Hepatocyte (in vitro differentiated cells): ENCODE measurements at places on chromosomes 12 and 14. TPM values are rescaled to one million over a fixed set of nuclear protein-coding genes. Genes with fewer than 3 reads are reported as not detected.
A peak's percentile ranks its signal among the peaks of the same experiment; 100 is the strongest.

DNA sequence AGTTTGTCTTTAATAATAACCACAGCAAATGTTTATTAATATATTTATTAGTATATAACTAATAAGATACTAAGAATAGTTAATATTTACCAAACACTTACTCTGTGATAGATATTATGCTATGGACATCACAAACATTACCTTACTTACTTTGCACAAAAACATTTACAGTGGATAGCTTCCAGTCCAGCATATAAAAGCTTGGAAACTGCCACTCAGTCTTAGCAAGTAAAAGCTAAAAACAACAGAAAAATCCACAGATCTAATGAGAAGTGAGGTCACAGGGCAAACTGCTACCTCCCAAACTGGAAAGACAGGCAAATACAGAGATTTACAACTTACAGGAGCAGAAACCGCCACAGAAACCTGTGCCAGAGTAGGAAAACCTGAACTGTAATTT lies 99.8 kb downstream of the METTL25 start:
- DNase-seq = no peak
- H3K4me3 ChIP-seq = no peak overlapping the region
- no peak overlapping the region for H3K27ac ChIP-seq
- H3K27me3 ChIP-seq = no peaks in the 10 kb centered on the region
- H3K36me3 ChIP-seq = no peaks in the 10 kb centered on the region

- no peak overlapping the region for H3K4me3 ChIP-seq
- no peaks in the 10 kb centered on the region for H3K36me3 ChIP-seq
- H3K27me3 ChIP-seq = no peaks in the 10 kb centered on the region
Measured at GRCh38 chr12:48157889-48158370, 615 bp upstream of the ASB8 start.

DNA sequence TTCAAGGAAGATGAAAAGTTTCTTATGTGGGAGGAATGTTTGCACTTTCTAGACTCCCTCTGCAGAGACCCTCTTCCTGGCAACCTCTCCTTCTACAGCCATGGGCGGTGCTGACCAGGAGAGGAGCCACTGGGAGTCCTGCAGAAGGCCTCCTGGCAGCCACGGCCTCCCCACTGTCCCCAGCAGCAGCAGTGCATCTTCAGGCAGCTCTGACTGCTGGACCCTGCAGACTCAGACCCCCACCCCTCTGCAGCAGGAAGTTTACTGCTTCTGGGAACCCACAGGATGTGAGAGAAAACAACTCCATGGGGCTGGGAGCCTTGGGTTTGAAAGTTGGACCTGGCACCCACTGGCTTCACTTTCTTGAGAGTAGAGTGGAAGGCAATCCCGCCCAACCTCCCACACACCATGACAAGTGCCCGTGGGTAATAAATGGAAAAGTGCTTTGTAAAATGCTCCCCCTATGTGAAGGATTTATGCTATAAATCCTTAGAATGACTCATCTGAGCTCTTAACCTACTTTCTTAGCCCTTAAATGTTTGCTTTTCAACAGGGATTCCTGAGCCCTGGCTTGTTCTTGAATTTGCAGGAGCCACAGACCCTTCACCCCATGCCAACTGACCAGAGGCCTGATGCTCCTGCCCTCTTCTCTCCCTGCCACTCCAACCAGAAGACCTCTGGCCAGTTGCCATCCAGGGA lies 37.5 kb upstream of the DDX11 start:
- no peak overlapping the region for H3K4me3 ChIP-seq
- no peak overlapping the region for H3K27ac ChIP-seq
- H3K27me3 ChIP-seq = no peaks in the 10 kb centered on the region
- H3K4me1 ChIP-seq = peaks cover 3% of the 10 kb centered on the region
- DNase-seq = no peak

- DNase-seq = no peak
- H3K27ac ChIP-seq = no peak overlapping the region
- no peaks in the 10 kb centered on the region for H3K4me1 ChIP-seq
- H3K4me3 ChIP-seq = no peak overlapping the region
- peaks cover 10% of the 10 kb centered on the region for H3K27me3 ChIP-seq
- H3K36me3 ChIP-seq = no peaks in the 10 kb centered on the region
Measured at GRCh38 chr14:23106747-23107045, 1.9 kb upstream of the CIROP start.

GRCh38 chr14:71583705-71584104 lies 348.5 kb upstream of the RGS6 start:
- DNase-seq = no peak
- no peaks in the 10 kb centered on the region for H3K36me3 ChIP-seq
- H3K27ac ChIP-seq = no peak overlapping the region

DNA sequence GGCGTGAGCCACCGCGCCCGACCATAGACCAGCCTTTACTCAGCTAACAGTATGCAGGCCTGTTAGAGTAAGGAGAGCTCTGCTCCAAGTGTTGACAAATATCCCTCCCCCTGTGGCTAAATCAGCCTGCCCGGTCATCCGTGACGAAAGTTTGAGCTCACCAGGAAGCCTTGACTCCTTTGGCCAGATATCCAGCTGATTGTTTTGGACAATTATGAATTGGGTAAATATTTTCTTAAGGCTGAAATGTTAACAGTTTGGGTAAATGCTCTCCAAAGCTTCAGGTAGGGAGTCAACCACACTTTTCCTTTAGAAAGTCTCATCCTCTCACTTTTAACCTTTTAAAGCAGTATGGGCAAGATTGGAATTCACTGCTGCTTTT lies 157.9 kb downstream of the PAWR start:
- peaks cover 18% of the 10 kb centered on the region for H3K4me1 ChIP-seq
- no peak overlapping the region for H3K4me3 ChIP-seq
- H3K27me3 ChIP-seq = no peaks in the 10 kb centered on the region
- no peak overlapping the region for H3K27ac ChIP-seq

DNA sequence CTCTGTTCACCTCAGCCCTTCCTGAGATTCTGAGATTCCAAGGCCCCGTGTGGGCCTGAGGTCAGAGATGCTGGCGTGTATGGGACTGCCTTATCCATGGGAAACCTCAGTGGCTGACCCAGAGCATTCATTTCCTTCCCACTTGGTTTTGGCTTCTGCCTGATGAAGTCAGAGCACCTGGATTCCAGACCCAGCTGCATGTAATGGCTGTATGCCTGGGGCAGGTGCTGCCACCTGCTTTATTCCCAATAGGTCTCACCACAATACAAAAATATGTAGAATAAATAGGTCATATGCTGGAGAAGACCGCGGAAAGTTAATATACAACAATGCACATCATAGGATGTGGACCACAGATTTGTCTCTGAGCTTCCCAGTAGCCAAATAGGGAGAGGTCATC lies 25.6 kb downstream of the FIGNL2 start:
- H3K4me3 ChIP-seq = no peak overlapping the region
- H3K27me3 ChIP-seq = no peaks in the 10 kb centered on the region
- no peaks in the 10 kb centered on the region for H3K4me1 ChIP-seq
- no peak overlapping the region for H3K27ac ChIP-seq
- no peak for DNase-seq

- H3K27me3 ChIP-seq = no peaks in the 10 kb centered on the region
- H3K4me1 ChIP-seq = no peaks in the 10 kb centered on the region
- H3K4me3 ChIP-seq = no peak overlapping the region
- no peaks in the 10 kb centered on the region for H3K36me3 ChIP-seq
Measured at GRCh38 chr14:102965971-102966655, 43.6 kb downstream of the AMN start.

DNA sequence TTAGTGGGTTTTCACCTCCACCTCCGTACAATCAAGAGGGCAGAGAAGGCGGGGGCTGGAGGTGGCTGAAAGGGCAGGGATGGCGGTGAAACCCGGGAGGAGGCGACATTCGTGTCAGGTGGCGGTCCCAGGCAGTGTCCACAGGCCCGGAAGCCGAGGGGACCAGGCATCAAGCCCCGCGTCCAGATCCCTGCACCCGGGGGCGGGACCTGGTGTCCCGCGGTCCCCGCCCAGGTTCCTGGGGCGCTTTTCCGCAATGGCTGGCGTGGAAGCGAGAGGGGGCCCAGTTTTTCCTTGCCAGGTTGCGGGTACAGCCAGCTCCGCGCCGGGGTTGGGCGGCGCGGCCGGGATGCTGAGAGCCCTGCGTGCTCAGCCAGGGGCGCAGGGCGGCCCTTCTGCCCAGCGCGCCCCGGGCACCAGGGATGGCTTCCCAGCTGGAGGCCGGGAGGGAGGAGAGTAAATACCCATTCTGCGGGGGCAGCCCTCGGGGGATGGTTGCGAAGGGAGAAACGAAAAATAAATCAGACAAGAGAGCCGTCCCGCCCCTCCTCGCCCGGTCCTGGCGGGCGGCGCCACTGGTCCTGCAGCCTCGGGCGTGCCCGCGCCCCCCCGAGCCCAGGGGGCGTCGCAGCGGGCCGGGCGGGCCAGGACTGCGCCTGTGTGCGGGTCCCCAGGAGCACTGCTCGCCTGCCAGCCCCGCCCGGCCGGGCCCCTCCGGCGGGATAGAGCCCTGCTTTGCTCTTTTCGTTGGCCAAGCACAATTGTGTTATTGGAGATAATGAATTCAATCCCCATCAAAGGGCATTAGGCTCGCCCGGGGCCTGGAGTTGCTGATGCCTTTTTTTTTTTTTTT lies 11.5 kb downstream of the FOXA1 start:
- DNase-seq = peak; percentile 80
- H3K4me1 ChIP-seq = peaks cover 19% of the 10 kb centered on the region
- H3K27me3 ChIP-seq = peaks cover 57% of the 10 kb centered on the region
- H3K27ac ChIP-seq = peak overlapping the region; percentile 95

GRCh38 chr12:114834621-114835020 lies 150.6 kb upstream of the TBX3 start:
- DNase-seq = no peak
- no peak overlapping the region for H3K4me3 ChIP-seq
- H3K36me3 ChIP-seq = no peaks in the 10 kb centered on the region

GRCh38 chr14:75803765-75804164 lies 142.7 kb downstream of the TTLL5 start:
- H3K27me3 ChIP-seq = no peaks in the 10 kb centered on the region
- peak; percentile 11 for DNase-seq
- H3K4me1 ChIP-seq = peaks cover 5% of the 10 kb centered on the region
- H3K4me3 ChIP-seq = no peak overlapping the region

GRCh38 chr12:26839512-26839911 lies 6.5 kb upstream of the ITPR2 start:
- H3K4me1 ChIP-seq = no peaks in the 10 kb centered on the region
- H3K36me3 ChIP-seq = no peaks in the 10 kb centered on the region
- no peaks in the 10 kb centered on the region for H3K27me3 ChIP-seq
- H3K4me3 ChIP-seq = no peak overlapping the region

- no peaks in the 10 kb centered on the region for H3K36me3 ChIP-seq
- no peaks in the 10 kb centered on the region for H3K27me3 ChIP-seq
- no peak overlapping the region for H3K27ac ChIP-seq
- no peak overlapping the region for H3K4me3 ChIP-seq
Measured at GRCh38 chr14:95683793-95684192, 2.4 kb upstream of the TCL1B start.

DNA sequence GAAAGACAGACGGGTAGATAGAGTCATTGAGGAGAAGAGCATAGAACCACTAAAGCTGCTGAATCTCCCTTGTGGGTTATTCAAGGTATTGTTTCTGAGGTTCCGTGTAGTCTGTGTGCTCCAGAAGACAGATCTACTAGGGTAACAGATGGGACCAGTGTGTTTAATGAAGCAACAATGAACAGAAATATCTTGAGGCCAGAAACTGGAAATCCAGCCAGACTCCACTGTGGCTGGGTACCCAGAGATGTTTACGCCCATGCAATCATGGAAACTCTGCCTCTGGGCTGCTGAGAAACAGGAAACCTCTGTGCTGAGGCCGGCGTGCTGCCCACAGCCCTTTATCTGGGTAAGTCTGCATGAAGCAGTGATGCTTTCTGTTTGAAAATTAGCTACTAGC lies 8.3 kb downstream of the PROX2 start:
- H3K36me3 ChIP-seq = no peaks in the 10 kb centered on the region
- H3K4me3 ChIP-seq = no peak overlapping the region
- H3K4me1 ChIP-seq = no peaks in the 10 kb centered on the region
- H3K27ac ChIP-seq = peak overlapping the region; percentile 51
- peaks cover 10% of the 10 kb centered on the region for H3K27me3 ChIP-seq
- DNase-seq = no peak

- no peaks in the 10 kb centered on the region for H3K36me3 ChIP-seq
- H3K4me3 ChIP-seq = no peak overlapping the region
- no peak for DNase-seq
- H3K4me1 ChIP-seq = no peaks in the 10 kb centered on the region
Measured at GRCh38 chr14:95733212-95733611, 19.3 kb upstream of the TCL1A start.

DNA sequence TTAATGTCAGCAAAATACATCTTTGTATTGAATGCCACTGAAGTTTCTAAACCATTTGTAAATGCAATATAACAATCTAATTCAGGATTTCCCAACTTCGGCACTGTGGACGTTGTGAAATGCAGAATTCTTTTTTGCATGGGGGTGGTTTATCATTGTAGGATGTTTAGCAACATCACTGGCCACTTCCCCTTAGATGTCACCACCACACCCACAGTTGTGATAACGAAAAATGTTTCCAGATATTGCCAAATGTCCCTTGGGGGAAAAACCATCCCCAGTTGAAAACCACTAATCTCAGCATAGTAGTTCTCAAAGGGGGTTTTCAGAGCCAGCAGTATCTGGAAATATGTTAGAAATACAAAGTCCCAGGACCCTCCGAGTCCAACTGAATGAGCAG lies 203.3 kb downstream of the NAV3 start:
- no peaks in the 10 kb centered on the region for H3K36me3 ChIP-seq
- no peaks in the 10 kb centered on the region for H3K4me1 ChIP-seq
- H3K4me3 ChIP-seq = no peak overlapping the region
- DNase-seq = no peak
- no peak overlapping the region for H3K27ac ChIP-seq
- H3K27me3 ChIP-seq = no peaks in the 10 kb centered on the region

- H3K27me3 ChIP-seq = no peaks in the 10 kb centered on the region
- H3K4me1 ChIP-seq = peaks cover 62% of the 10 kb centered on the region
- no peaks in the 10 kb centered on the region for H3K36me3 ChIP-seq
- no peak overlapping the region for H3K4me3 ChIP-seq
- H3K27ac ChIP-seq = no peak overlapping the region
- no peak for DNase-seq
Measured at GRCh38 chr12:106114447-106115068, 24.2 kb downstream of the NUAK1 start.

GRCh38 chr12:113740699-113741098 lies 225.4 kb downstream of the RBM19 start:
- no peaks in the 10 kb centered on the region for H3K36me3 ChIP-seq
- no peak overlapping the region for H3K27ac ChIP-seq
- DNase-seq = no peak
- no peaks in the 10 kb centered on the region for H3K4me1 ChIP-seq
- H3K27me3 ChIP-seq = peaks cover 27% of the 10 kb centered on the region
- no peak overlapping the region for H3K4me3 ChIP-seq

Gene USP44
- total RNA-seq = 0.32 and 0.80 TPM in 2 replicates

Gene CLEC1B
- 0.20 and 0.36 TPM in 2 replicates for total RNA-seq

Gene LYSET
- total RNA-seq = 17.5 and 17.8 TPM in 2 replicates

Gene ACSM4
- not detected in 2 replicates for total RNA-seq

Gene SYCP3
- 0.07 TPM in 1 of 2 replicates, not detected in the other for total RNA-seq

Gene CAPZA3
- total RNA-seq = not detected in 2 replicates

Gene PRR4
- 2.5 and 6.4 TPM in 2 replicates for total RNA-seq

Gene ENDOU
- 0.30 and 1.8 TPM in 2 replicates for total RNA-seq

Gene CCDC88C
- 4.7 and 11.3 TPM in 2 replicates for total RNA-seq
